ENCODE measurements at places on chromosomes 1 and 21.

DNA sequence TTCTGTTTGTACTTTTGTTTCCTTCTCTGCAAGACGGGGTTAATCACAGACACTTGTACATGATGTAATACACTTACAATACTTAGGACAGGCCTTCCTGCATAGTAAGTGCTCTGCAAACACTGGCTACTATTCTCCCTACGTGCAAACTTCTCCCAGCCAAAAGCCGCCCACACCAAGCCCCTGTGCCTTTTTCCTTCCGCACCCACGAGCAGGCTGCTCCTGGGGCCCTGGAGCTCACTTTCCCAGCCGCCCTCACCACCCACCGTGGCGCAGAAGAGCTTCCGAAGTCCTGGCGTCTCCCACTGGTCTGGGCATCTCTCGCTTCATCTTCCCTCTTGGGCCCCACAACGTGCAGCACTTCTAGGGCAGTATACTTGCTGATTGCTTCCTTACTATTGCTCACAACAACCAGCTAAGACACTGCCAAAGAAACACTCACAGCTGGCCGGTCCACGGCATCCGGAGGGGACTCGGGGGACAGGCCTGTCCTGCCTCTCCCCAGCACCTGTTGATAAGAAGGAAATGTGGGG lies 22.5 kb upstream of the GPR157 start:
- DNase-seq = peak; percentile 61

DNA sequence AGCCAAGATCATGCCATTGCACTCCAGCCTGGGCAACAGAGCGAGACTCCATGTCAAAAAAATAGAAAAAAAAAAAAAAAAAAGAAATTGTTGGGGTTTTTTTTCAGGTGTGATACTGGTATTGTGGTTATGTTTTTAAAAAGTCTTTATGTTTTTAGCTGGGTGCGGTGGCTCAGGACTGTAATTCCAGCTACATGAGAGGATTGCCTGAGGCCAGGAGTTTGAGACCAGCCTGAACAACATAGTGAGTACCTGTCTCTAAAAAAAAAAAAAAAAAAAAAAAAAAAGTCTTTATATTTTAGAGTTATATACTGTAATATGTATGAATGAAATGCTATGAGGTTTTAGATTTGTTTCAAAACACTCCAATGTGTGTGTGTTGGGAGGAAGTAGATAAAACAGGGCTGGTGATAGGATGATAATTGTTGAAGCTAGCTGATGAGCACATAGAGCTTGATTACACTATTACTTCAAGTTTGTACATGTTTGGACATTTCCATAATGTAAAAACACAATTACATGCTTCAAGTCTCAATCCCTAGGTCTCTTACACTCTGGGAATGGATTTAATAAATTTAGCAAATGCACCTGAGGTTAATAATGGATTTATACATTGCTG lies 30.2 kb upstream of the ATP5PO start:
- DNase-seq = no peak

DNA sequence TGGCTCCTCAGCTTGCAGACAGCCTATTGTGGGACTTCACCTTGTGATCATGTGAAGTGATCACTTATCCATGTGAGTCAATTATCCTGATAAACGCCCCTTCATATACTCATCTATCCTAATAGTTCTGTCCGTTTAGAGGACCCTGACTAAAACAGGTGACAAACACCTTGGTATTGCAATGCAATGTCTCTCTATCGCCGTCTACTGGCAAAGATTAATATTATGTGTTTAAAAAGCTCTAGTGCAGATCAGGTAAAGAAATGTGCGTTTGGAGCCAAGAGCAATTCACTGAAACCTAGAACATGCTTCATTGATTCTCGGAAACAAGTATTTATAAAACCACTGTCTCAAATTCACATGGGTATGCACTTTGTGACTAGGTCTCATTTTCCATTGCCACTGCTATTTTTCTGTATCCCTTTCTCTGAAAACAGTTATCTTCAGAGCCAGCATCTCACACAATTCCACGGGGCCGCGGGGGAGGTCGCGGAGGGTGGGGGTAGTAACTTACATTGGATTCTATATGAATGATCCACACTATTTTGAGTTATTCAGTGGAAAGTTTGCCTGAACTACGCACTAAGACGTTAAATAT lies 554.6 kb upstream of the NCAM2 start:
- DNase-seq = no peak

- DNase-seq = no peak
Observed at GRCh38 chr1:57600424-57600823, 176.6 kb upstream of the DAB1 start.

- DNase-seq = no peak
Observed at GRCh38 chr1:203776636-203777035, 11.7 kb downstream of the LAX1 start.

GRCh38 chr21:17925899-17926298 lies 106.7 kb upstream of the C21orf91 start:
- peak; percentile 13 for DNase-seq

DNA sequence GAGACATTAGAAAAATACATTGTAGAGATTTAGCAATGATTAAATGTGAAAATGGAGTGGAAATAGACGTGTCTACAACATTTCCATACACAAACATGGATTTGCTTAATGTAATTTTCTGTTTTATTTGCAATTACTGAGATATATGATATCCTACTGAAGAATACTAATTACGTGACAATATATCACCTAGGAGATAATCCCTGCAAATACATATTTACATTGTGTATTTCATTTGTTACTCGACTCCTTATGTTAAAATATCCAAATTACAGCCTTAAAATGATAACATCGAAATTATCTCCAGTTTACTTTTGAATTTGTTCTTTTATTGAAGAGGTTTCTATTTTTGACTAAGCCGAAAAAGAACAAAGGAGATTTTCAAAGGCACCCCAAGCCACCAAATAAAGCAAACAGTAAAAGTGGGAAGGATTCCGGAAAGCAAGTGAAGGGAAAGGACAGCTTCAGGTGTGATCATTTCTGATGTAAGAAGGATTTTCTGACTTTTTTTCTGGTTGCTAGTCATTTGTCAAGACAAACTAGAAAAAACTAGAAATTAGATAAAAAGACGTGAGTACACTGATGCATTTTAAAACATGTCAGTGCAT lies 7.9 kb downstream of the LHX4 start:
- no peak for DNase-seq

- no peak for DNase-seq
Observed at GRCh38 chr1:211484755-211485479, 7.0 kb downstream of the RD3 start.

DNA sequence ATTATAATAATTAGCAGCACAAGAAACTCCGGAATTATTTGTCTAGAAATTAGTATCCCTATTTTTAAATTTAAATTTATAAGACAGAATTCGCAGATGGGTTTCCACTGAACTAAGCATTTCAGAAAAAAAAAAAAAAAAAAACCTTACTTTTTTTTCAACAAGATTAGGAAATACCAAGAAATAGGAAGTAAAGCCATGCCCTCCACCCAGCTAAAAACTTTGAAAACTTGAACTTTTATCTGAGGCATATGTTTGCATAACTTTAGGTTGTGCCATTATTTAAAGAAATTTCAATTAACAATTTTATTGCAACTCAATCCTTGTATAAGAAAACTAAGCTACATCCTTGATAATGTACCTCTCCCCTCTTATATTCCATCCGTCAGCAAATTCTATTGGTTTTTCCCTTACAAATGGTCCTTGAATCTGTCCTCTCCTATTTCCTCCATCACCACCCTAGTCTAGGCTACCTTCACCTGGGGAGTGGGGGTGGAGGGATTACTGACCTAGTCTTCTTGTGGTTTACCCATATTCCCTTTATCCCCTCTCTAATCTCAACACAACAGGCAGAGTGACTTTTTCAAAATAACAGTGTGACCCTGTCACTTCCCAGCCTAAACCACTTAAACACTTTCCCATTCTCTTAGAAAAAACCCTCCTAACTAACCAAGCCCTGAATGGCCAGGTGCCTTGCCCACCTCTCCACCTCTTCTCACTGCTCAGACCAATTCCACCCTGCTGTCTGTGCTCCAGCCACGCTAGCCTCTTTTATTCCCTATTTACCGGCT lies 1.4 kb upstream of the EVI5 start:
- DNase-seq = no peak

- DNase-seq = no peak
Observed at GRCh38 chr1:239091537-239091936, 294.8 kb upstream of the CHRM3 start.

Measured in fibroblast of skin of right quadriceps (primary cell).